ENCODE measurements at places on chromosomes 7 and 10.

GRCh38 chr10:10903620-10904019 is 114.1 kb upstream of the CELF2 start:
- no peak for DNase-seq

GRCh38 chr7:159144758-159145489 is at the start of gene VIPR2:
Gene VIPR2, minus strand, starts transcription at chr7:159144867. Its CDS starts 96 bp downstream, at chr7:159144771.
- no peak for DNase-seq

- DNase-seq, result no peak
Measured at GRCh38 chr7:11707606-11708193, 124.3 kb downstream of the THSD7A start.

DNA sequence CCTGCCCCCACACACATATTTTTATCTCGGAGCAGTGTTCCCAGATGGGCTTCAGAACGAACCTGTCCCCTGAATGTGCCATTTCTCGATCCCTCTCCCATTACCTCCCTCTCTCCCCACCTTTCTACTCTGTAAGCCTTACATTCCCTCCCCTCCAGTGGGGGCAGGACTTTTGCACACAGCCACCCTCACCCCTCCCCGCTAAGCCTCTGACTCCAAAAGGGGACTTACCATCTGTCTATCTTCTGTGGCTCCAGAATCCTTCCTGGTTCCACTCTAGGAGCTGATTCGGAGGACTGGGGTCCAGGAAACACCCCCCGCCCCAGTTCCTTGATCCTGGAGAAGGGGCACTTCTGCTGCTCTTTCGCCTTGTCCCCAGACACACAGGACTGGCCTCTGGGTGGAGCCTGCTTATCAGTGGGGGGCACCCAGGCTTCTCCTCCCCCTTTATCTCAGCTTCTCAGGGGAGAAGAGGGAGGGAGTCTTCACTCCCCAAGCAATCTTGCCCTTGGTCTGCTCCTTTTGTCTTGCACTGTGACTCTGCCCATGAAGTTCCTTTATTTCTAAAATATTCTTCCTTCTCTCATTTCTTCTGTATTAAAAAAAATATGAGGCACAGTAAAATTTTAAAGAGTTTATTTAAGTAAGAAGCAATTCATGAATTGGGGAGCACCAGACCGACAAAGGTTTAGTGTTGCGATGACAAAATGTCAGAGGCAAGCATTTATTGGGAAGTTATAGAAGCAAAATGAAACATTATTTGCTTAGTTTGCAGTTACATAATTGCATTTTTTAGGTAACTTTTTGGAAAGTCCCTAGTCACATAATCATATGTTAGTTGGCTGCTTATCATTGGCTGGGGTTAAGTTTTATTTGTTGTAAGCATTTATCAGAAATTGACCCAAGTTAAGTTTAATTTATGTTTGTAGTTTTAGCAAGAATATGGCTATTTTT is at the start of gene KEL:
Gene KEL, minus strand, starts transcription at position 391 of the 954 bp plus-strand sequence. Its CDS starts 157 bp downstream, at position 234.
- DNase-seq, result no peak

DNA sequence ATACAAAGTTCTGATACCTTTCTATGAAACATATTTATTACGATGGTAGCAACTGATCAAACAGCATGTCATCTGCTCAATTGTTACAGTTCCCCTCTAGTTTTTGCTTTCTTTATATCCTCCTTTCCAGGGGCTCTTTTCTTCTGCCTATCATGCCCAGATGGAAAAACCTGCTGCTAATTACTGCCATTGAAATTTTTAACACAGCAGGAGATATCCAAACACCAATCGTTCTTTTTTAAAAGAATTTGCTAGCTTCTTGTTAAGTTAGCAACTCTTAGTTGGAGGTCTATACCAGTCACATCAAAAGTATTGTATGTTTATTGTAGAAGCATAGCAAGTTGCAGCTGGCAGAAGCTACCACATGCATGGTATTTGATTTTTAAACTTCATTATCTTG is 768.5 kb downstream of the NXPH1 start:
- DNase-seq, result no peak

DNA sequence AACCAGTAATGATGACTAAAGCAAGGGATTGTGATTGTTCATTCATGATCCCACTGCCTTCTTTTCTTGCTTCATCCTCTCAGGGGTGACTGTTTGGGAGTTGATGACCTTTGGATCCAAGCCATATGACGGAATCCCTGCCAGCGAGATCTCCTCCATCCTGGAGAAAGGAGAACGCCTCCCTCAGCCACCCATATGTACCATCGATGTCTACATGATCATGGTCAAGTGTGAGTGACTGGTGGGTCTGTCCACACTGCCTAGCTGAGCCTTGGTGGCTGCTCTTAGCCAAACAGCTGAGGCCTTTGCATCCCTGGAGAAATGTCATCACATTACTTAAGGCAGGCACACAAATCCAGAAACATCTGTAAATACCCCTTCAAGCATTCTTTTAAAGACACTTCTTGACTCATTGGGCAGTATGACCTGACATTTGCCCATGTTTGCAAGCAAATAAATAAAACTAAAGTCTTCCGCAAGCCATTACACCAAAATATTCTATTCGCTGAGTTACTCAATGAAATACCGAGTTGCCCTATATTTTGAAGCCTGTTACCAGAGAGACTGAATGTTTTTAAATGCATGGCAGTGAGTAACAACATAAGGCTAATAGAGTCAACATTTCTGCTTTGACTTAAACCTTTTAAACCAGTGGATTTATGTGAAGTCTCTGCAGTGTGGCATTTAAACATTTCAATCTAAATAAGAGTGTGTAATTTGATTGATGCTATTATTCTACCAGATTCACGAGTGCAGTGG is 166.3 kb upstream of the LANCL2 start:
- DNase-seq, result no peak

- no peak for DNase-seq
Measured at GRCh38 chr10:100812978-100813377, 67.6 kb downstream of the PAX2 start.

DNA sequence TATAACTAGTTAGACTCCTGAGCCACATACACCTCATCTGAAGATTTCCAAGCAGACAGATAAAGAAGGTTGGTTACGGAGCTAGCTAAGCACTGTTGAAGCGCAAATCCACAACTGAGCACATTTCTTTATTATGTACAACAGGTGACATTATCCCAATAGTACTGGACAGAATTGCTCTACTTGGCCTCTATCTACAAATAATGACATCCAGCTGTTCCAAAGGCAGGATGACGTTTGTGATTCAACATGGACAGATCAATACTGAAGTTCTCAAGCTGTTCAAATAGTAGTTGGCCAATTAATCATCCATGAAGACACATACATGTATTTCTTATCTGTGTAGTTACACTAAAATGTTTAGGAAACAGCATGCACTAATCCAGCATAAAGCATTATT is 101.0 kb downstream of the UBE2H start:
- no peak for DNase-seq

GRCh38 chr10:101563497-101564040 is 24.5 kb downstream of the POLL start:
- no peak for DNase-seq

DNA sequence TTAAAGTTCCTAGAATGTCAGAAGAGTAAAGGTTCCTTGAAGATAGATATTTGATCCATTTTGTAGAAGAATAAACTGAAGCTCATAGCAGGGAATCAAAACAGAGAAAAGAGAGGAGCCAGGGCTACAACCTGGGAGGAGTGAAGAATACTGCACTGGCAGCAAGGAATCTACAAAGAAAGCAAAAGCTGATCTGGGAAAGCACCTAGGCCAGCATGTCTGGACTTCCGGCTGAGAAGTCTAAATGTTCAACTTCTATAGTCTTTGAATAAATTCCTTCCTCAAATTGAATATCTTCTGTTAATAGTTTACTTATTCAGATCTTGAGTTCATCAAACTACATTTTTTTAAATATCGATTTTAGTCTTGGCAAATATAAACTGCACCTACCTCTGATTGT is 78.2 kb downstream of the VPS41 start:
- no peak for DNase-seq

- peak; percentile 25 for DNase-seq
Measured at GRCh38 chr7:124263232-124263827, 230.5 kb upstream of the TMEM229A start.

DNA sequence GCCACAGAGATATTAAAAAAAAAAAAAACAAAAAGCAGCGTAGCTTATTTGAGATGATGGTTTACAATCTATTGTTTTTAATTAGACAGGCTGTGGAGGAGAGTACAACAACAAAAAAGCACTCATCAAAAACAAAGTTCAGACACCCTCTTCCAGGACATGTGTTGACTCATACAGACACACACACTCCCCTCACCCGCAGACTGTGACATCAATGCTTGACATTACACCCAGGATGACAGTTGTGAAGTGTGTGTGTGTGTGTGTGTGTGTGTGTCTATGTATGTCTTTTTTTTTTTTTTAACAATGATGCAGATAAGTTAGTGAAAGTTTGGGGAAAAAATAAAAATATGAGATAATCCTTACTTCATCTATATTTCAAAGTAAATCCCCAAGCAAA is 303.6 kb downstream of the GPAM start:
- no peak for DNase-seq

- DNase-seq, result peak; percentile 19
Measured at GRCh38 chr10:8616166-8616565, 561.7 kb downstream of the GATA3 start.

DNA sequence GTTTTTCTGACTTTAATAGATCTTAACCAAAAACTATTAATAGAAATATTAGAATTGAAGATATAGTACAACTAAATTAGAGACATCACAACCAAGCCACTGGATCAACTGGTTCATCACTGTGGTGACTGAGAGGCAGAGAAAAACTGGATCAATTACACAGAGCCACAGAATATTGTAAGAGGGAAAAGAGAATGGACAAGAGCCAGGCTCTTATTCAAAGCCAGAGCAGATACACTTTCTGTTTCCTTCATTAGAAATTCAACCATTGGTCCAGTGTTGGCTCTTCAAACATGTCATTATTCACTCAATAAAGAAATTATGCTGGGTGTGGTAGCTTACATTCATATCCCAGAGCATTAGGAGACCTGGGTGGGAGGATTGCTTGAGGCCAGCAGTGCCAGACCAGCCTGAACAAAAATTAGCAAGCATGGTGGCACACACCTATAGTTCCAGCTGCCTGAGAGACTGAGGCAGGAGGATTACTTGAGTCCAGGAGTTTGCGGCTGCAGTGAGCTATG is 295.1 kb downstream of the NEBL start:
- DNase-seq, result no peak

DNA sequence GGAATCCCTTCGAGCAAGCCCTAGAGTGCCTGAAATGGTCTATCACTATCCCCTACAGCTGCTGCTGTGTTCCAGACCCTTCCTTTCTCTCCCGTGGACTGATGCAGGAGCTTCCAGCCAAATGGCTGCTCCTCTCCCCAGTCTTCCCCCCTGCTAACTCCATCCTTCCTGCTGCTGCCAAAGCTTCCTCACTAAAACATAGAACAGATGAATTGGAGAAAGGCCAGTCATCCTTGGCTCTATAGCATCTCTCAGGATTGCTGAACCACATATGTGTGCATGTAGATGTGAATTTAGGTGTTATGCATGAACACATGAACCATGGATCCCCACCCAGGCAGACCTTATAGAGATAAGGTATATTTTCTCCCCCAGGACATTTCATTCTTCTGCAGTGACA is 60.7 kb downstream of the GPR26 start:
- DNase-seq, result no peak

- no peak for DNase-seq
Measured at GRCh38 chr7:132035517-132036362, 479.3 kb upstream of the PODXL start.

DNA sequence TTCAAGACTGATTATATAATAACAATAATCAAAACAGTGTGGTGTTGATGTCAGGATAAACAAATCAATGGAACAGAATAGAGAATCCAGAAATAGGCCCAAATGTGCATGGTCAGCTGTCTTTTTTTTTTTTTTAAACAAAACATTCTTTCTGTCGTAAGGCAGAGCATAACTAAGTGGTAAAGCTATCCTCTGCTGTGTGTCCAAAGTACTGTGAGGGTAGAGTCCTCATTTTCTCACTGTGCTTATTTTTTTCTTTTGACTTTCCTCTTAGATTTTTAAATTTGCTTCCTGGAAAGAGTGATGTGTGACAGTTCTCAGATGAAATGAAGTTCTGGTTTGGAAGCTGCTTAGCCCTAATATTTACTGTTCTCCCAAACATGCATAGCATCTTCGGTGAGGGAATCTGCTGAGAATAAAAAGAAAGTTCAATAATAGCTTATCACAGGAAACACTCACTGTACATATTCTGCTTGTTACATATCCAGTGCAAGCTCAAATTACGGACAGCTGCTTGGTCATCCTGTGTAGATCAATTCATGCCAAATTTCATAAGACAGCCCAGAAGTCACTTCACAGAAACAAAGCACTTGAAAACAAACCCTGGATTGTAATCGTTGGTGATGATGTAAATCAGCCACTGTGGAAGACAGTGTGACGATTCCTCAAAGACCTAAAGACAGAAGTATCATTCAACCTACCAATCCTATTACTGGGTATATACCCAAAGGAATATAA is 423.9 kb downstream of the NEBL start:
- DNase-seq, result no peak

GRCh38 chr7:74617180-74617744 is 40.3 kb upstream of the GTF2I start:
- DNase-seq, result peak; percentile 64

DNA sequence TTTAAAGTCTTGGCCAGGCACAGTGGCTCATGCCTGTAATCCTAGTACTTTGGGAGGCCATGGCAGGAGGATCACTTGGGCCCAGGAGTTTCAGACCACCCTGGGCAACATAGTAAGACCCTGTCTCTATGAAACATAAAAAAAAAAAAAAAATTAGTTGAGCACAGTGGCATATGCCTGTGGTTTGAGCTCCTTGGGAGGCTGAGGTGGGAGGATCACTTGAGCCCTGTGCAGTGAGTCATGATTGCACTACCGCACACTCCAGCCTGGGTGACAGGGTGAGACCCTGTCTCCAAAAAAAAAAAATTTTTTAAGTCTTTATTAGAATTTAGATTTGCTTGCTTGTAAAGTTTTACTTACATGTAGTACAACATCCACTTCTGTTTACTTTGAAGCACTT is 14.0 kb downstream of the WNT2 start:
- DNase-seq, result no peak

DNA sequence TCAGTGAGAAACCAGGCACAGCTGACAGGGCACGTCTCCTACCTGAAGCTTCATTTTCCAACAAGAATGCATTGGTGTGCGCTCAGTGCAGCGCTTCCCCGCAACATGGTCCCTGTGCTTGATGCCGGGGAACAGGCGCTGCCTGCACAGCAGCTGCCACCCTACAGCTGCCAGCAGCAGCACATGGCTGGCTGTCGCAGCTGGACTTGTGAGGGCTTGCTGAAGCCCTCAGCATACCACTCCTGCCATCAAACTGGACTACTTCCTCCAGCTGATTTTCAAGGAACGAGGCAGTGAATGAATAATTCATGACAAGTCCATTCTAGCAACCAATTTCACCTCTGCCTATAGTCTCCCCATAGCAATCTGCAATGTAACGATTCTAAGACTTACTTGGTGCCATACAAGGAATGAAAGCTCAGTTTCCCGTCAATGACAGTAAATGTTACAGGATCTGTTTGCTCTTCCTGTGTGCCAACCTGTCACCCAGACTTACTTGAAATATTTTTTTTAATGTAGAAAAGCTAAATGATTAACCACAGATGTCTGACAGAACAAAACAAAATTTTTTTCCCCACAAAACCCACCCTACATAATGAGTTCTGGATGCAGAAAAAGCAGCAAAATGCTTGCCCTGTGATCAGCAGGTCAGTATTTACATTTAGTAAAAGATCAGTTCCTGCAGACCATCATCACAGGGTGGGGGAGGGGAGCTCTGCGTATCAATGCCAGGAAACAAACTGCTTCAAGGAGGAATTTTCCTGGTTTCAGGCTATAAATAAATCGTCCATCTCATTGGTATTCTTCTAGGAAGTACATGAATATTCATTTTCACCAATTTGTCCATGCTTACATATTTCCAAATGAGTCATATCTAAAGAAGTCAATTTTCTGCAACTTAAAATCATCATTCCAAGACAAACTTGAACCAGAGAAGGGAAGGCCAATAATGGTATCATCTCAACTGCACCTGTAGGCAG is 140.6 kb downstream of the ALOX5 start:
- DNase-seq, result no peak

Measured in GM10248 (cell line).